Right renal cortex interstitium (tissue), 3 donors: ENCODE measurements at places on chromosomes 6 and 20. TPM values are rescaled to one million over a fixed set of nuclear protein-coding genes. Genes with fewer than 3 reads are reported as not detected.
A peak's percentile ranks its signal among the peaks of the same experiment; 100 is the strongest.

DNA sequence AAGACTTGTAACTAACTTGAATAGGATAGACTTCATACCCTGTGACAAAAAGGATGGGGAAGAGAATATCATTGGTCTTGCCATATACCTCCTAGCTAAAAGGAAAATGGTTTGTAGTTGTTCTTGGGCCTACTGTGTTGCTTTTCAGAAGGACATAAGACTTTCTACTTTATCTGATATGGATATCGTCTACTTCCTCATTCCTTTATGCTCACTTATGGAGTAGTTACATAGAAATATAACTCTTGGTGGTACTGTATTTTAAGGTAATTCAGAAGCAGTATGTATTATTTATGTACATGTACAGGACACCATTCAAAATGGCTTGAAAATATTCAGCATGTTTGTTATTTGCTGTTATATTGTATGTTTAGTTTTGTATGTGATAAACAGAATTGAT is 8.0 kb downstream of the FAM217B start:
- DNase-seq: no peak

GRCh38 chr6:33817489-33817888 is 13.7 kb upstream of the MLN start:
- DNase-seq: no peak

DNA sequence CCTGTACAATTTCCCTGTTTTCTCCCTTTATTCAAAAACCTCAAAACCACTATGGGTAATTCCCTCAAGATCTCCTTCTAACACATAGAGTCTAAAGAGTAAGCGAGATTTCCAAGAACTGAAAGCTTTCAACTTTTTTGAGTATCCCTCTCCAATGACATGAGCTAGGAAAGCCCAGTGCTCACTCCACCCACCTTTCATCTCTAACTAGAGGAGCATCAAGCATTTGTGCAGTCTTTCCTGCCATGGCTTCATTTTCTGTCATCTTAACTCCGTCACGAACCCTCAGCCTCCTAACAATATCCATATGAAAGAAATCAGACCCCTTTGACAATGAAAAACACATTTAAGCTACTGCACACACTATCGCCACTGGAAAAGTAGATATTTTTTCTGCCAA is 91.9 kb upstream of the SUPT3H start:
- no peak for DNase-seq

RBM12 gene
- polyA plus RNA-seq: 99.7 TPM

GRCh38 chr20:6566821-6567220 is 200.7 kb upstream of the BMP2 start:
- no peak for DNase-seq

GRCh38 chr6:52555518-52556233 is 21.2 kb downstream of the TRAM2 start:
- no peak for DNase-seq

DNA sequence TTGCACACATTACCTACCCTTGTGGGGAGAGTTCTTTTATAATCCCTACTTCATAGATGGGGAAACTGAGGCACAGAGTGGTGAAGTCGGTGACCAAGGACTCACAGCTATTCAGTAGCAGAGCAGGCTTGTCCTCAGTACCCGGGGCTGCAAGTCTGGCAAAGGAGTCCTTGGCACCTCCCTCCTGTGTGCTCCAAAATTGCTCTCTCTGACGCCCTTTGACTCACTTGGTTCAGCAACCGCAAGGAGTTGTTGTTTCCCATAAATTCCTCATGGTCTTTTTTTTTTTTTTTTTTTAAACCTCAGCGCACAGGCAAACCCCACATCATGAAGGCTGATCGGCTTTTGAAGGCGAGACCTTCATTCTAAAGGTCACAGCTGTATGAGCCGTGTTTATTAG is 143.2 kb downstream of the CEBPB start:
- no peak for DNase-seq

DNA sequence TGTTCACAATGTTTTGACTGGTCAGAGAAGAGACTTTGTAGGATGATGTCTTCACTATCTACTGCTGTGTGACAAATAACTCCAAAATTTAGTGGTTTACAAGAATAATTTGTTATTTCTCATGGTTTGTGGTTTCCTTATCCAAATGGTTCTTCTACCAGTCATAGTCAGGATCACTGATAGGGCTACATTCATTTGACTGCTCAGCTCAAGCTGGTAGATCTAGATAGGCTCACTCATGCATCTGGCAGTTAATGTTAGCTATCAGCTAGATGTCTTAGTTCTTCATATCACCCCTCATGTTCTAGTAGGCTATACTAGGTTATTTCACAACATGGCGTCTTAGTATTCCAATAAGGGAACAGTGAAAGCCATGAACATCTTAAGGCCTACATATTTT is 131.0 kb downstream of the ID4 start:
- DNase-seq: no peak

ROS1 gene
- 0.16 TPM for polyA plus RNA-seq

DNA sequence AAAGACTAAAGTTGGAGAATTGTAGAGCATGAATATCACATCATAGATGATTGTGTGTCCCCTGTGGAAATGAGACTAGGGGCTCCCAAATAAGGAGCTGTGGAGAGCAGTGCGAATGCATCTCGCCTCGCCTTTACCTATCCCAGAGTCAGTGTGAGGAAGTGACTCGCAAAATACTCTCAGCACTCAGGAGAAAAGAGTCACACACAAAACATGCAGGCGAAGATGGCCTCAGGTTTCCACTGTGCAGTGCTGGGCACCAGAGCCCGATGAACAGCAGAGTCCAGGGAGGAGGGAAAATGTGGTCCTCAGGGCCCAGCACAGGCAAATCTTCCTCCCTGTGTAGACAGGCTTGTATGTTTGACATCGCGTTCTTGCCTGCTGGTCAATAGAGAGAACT is 126.5 kb upstream of the AFDN start:
- DNase-seq: no peak

GRCh38 chr6:17994019-17994418 is 6.6 kb upstream of the KIF13A start:
- DNase-seq: no peak

DNA sequence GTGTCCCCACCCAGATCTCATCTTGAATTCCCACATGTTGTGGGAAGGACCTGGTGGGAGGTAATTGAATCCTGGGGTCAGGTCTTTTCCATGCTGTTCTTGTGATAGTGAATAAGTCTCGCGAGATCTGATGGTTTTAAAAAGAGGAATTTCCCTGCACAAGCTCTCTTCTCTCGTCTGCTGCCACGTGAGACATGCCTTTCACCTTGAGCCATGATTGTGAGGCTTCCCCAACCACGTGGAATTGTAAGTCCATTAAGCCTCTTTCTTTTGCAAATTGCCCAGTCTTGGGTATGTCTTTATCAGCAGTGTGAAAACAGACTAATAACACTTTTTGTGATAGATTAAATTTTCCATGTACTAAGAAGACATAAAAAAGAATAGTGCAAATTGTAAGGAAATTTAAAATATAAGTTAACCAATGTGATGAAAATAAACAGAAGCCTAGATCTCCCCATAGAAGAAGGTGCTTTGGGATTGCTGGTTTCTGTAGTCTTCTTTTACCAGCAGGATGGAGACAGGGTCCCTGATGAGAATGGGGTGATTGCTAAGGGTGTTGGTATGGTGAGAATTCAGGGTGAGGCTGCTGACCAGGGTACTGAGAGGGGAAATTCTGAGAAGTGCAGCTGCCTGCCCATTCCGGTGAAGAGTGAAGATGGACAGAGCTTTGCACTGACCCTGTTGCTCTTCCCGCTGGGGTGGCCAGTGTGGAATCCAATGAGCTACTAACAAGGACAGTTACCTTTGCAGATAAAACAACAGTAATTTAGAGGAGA is 50.7 kb downstream of the BMP2 start:
- DNase-seq: no peak

- DNase-seq: peak; percentile 36
These were observed 802.0 kb downstream of the C6orf118 start for GRCh38 chr6:164507206-164507940.

- DNase-seq: no peak
These were observed 123.8 kb upstream of the DOK5 start for GRCh38 chr20:54351371-54352136.

- no peak for DNase-seq
These were observed 53.3 kb downstream of the MYB start for GRCh38 chr6:135234492-135234780.

GRCh38 chr6:40809627-40810026 is 222.5 kb upstream of the LRFN2 start:
- DNase-seq: no peak

PDE7B gene
- polyA plus RNA-seq: 8.7 TPM

DNA sequence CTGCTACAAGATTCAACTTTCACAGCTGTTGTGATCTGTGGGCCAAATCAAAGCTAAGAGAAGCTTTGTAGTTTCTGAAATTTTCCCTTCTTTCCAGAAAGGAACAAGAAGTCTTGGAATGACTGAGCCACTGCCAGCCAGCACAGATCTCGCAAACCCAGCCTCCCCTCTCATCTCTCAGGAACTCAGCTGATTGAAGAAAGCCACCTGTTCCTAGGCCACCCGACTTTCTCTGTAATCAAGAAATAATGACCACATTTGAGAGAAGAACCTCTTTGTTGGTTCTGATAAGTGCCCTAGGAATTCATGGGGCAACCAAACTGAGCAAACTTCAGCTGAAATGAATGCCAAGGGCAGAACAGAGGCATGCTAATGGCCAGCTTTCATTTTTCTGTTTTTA is 61.7 kb downstream of the HDGFL1 start:
- no peak for DNase-seq

COL9A3 gene
- 19.5 TPM for polyA plus RNA-seq

- DNase-seq: no peak
These were observed 1059.6 kb downstream of the HACE1 start for GRCh38 chr6:103799971-103800670.

DNA sequence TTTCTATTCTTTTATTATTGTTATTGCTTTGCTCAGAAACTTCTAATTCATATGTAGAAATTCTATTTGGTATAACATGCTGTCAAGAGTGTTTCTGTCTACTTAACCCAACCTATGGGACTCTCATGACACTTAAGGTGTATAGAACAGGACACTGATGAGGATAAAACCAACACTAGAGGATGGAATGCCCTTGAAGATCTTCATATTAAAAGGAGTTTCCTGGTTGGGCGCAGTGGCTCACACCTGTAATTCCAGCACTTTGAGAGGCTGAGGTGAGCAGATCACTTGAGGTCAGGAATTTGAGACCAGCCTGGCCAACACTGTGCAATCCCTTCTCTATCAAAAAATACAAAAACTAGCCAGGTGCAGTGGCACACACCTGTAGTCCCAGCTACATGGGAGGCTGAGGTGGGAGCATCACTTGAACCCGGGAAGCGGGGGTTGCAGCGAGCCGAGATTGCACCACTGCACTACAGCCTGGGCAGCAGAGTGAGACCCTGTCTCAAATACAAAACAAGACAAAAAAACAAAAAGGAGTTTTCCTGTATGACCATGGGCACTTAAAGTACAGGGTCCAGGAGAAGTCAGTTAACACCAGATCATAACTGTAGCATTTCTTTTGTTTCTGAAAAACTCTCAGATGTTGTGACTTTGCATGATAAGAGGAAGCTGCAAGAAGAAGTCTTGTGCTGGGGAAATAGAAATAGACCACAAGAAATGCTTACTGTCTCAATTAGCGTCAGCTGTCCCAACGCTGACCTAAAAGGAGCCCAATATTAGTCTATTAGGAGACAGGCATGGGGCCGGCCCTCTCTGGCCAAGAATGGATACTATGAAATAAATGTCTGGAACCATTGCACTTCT is 38.9 kb upstream of the CD2AP start:
- no peak for DNase-seq

THBS2 gene
- 9.0 TPM for polyA plus RNA-seq

GHRH gene
- not detected for polyA plus RNA-seq

DNA sequence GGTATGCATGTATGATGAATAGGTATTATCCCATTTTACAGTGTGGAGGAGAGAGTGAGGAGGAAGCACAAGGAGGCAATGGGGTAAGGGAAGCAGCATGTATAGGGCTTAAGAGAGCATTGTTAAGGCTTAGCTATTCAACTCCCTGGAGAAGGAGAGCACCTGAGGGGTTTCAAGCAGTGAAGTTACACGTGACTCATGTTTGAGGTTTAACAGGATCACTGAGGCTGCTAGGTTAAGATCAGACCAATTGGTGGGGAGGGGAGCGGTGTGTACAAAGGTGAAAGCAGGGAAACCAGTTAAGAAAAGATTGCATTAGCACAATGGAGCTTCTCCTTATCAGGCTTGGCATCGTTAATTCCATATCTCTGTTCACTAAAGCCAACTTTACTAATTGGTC is 64.4 kb upstream of the NHSL1 start:
- DNase-seq: no peak

- DNase-seq: no peak
These were observed 1.4 kb upstream of the TSPYL4 start for GRCh38 chr6:116255246-116255800.

DNA sequence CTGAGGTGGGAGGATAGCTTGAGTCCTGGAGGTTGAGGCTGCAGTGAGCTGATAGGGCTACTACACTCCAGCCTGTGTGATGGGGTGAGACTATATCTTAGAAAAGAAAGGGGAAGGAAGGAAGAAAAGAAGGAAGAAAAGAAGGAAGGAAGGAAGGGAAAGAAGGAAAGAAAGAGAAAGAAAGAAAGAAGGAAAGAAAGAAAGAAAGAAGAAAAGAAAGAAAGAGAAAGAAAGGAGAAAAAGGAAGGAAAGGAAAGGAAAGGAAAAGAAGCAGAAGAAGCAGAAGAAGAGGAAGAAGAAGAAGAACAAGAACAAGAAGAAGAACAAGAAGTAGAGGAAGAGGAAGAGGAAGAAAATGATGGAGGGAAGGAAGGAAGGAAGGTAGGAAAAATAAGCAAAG is 1130.2 kb upstream of the MAP3K7 start:
- DNase-seq: no peak

DNA sequence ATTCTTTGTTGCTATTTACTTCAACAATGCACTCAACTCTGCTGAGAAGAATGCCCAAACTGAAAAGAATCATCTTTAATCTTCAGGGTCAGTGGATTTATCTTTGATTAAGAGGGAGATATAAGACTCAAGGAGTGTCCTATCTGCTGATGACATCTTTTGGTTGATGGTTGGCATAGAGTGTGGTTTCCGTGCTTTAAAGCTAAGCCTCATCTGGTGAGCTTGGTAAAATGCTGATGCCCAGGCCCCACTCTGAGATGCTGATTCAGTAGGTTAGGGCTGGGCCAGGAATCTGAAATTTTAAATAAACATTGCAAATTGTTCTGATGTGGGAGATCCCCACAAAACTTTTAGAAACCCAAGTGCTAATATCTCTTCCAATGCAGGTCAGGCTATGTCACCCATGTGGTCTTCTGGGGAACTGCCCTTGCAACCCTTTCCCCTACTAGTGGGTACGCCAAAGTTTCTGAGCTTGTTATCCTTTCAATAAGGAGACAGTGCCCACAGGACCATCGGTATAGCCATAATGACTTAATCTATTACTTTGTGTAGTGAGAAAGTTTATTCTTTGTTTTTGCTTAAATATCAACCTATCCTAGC is 68.5 kb upstream of the ARMH2 start:
- DNase-seq: no peak
